Suprapubic skin (tissue), 4 donors: ENCODE measurements at places on chromosomes 6 and 20.

DNA sequence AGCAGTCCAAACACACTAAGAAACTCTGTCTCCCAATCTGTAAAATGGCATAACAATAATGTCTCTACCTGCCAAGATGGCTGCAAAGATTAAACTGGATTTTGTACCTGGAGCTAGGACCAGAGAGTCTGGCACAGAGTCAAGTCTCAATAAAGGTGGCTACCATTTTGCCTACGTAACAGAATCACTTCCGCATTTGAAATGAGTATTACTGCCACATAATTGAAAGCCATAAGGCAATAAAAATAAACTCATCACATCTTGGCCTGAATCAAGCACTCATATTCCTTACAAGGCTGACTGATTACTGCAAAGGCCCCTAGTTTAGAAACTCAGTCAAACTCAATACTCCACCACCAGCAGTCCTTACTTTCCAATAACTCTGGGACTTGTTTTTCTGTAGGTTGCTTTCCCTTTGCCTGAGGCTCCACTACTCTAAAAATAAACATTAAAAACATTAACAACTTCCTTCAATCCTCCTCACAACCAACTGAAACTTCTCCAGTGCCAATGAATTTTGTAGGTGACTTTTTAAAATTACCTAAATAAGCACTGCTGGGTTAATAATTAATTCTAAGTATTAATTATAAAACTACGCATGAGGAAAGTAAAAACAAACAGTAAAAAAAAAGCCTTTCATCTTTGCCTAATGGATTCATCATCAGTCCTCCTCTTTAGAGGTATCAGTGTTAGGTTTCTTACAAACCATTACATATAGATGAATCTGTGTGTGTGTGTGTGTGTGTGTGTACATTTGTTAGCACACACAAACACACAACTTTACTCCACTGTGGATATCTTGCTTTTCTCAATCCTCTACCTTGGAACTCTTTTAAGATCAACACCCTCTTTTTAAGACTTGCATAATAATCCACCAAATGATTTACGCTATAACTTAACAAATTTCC is 3.7 kb downstream of the KIF16B start:
- DNase-seq: no peak

GRCh38 chr6:159466926-159467325 is 226.1 kb downstream of the SOD2 start:
- DNase-seq: no peak

GRCh38 chr6:116025405-116025804 is 35.3 kb downstream of the FRK start:
- DNase-seq: no peak

- DNase-seq: peak; percentile 19
Measured at GRCh38 chr20:53617791-53618489, 24.3 kb upstream of the ZNF217 start.

GRCh38 chr20:46715292-46715756 is 5.9 kb downstream of the SLC2A10 start:
- DNase-seq: no peak

- no peak for DNase-seq
Measured at GRCh38 chr20:41293269-41294037, 24.1 kb downstream of the ZHX3 start.

- DNase-seq: no peak
Measured at GRCh38 chr6:157699777-157700636, 123.0 kb upstream of the SNX9 start.

DNA sequence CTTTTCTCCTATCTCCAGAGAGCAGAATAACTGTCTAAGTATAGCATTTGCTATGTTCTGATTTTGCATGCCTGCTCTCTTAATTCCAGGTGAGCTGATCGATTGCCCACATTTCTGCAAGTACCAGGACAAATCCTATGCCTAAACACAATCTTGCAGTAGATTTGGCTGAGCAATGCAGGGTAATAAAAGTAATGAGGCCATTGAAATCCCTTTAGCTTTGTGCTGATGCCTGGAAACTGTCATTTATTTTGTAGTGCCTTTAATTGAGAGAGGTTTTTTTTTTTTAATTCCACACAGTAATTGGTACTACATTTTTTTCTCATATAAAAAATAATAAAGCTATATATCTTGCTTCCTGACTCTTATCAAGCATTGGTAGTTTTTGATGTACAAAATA is 252.3 kb downstream of the NKAIN2 start:
- no peak for DNase-seq

DNA sequence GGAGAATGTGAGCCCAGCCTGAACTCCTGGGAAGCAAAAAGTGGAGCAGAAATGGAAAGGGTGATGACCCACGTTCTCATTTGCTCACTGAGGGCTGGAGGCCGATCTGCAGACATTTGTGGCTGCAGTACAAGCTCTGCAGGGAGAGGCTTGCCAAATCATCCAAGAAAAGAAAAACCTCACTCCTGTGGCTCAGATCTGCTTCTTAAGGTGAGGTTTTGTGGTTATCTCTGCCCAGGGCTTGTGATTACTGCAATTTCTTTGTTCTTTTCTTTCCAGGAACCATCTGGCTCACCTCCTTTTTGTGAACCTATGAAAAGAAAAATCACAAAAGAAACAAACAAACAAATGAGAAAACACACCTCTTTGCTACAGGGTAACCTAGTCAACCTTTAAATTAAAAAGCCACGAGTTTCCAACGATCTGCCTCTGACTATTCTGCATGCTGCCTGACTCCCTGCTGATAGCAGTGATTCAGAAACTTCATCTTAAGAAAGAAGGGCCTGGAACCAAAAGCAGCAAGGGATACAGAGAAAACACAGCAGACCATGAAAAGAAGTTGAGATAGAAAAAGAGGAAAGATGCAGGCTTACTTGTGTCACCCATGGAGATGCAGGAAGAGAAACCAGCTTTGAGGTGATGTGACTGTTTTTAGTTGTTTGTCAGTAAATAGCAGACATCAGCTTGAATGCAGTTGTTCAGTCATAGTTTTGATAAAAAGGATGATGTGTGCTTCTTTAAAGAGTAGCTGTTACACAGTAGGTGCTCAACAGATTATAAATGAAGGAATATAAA is 165.1 kb downstream of the LMBRD1 start:
- no peak for DNase-seq

DNA sequence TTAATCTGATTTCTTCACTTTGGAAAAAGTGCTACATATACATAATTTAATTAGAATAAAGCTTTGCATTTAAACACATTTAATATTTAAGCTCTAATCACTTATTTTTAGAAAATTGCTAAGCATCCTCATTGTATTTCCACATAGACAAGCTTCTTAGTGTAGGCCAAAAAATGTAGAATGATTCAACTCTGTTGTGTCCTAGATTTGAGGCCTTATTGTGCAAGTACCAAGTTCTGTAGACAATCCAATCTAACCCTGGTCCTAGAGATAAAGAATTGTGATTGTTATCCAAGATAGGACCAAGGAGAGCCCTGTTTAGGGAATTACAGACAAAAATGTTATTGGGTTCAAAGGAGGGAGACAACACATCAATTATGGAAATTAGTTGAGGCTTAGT is 27.6 kb downstream of the MRAP2 start:
- no peak for DNase-seq

DNA sequence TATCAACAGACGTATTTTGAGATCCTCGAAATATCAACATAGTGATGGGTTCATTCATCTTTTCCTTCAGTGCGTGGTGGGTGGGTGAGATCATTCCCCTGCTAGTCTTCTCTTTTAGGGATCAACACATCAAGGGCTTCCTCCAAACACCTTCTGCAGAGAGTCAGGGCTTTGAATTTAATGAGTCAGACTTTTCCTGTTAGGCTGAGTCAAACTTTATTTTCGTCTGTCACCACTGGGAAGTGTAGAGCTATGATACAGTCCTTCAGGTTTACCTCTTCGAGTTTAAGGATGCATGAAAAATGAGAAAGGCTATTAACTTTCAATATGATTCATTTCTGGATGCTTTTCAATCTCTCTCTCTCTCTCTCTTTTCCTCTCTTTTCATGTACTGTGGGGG is 189.1 kb downstream of the BMP2 start:
- DNase-seq: no peak

GRCh38 chr6:156309017-156309416 is 468.2 kb upstream of the ARID1B start:
- no peak for DNase-seq

- DNase-seq: no peak
Measured at GRCh38 chr20:38962928-38963401, 821 bp downstream of the DHX35 start.

DNA sequence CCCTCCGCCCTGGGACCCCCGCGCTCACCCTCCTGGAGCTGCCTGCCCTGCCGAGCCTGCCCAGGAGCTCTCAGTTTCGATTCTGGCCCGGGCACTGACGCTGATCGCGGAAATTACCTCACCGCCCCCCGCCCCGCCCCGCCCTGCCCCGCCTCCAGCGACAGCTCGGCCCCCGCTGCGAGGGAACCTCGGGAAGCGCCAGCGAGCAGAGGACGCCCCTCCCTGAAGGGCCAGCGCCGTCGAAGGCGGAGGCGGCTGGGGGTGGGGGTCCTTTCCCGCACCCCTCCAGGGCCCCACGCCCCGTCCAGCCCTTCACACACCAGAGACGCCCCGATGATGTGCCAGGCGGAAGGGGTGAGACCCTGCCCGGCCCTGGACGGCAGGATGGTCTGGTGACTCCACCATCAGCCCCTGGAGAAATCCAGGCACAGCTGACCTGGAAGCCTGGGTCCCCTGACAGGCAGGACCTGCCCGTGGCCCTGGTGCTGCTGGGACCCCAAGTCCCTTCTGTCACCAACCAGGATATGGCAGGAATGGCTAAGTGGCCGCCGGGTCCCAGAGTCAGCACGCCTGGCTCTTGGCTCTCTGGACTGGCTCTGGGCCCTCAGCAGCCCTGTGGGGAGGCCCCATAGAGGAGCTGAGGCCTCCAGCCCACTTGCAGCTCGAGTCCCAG is at the start of gene HELZ2:
TSS of gene HELZ2 (minus strand) at position 84 of the 673 bp plus-strand sequence. CDS start 1,854 bp downstream, outside the sequence.
- DNase-seq: peak; percentile 91

GRCh38 chr6:45169815-45170214 is 158.3 kb upstream of the RUNX2 start:
- no peak for DNase-seq

GRCh38 chr20:51444467-51444866 is 98.1 kb downstream of the NFATC2 start:
- no peak for DNase-seq

- DNase-seq: no peak
Measured at GRCh38 chr6:71410681-71411080, 122.1 kb downstream of the OGFRL1 start.

GRCh38 chr6:160088069-160088783 is 33.4 kb upstream of the SLC22A1 start:
- DNase-seq: no peak

GRCh38 chr6:133466680-133467079 is 225.5 kb downstream of the EYA4 start:
- no peak for DNase-seq

GRCh38 chr6:116447496-116448011 is 13.6 kb upstream of the CALHM6 start:
- no peak for DNase-seq

- no peak for DNase-seq
Measured at GRCh38 chr6:169626649-169627048, 75.2 kb downstream of the WDR27 start.

DNA sequence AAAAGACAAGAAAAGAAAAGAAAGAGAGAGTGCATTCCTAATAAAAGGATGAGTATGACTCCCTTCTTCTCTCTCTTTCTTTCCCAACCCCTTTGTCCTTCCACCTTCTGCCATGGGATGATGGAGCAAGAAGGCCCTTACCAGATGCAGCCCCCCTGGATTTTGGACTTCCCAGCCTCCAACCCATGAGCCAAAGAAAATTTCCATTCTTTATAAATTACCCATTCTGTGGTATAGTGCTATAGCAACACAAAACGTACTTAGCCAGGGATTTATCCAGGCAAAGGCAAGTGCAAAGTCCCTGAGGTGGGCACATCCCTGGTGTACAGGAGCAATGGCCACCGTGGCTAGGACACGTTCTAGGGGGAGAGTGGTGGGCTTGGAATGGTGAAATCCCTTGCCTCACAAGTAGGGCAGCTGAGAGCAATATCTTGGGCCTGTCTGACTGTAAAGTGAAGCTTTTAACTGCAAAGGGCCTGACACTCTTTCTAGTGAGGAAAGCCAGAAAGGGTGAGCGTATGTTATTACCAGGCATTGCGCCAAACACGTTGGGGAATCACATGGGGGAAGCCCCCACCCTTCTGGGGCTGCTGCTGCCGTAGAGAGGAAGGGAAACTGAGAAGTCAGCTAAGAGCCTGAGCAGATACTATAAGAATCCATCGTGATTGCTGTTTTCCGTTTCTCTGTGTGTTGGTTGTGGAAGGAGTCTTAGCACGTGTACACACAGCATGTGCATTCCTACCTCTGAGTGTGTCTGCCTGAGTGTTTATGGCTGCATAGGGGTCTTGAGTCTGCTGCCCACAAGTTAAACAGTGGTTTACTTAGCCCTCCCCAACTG is 50.7 kb upstream of the SIRPA start:
- no peak for DNase-seq

DNA sequence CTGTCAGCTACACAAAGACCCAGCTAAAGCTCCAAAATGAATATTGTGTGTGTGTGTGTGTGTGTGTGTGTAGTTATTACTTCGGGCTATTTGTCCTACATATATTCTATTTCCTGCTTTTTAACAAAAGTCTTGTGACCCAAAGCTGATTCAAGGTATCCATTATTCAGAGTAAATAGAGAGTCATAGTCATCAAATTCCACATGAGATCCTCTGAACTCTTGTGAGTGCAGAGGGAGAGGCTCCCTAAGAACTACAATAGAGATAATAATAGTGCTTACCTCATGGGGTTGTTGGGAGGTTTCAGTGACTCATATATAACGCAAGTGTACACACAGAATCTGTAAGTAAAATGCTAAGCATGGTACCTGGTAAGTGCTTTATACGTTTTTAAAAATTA is 95.6 kb upstream of the SHLD1 start:
- DNase-seq: no peak

GRCh38 chr6:127912914-127913313 is 12.1 kb upstream of the THEMIS start:
- no peak for DNase-seq

DNA sequence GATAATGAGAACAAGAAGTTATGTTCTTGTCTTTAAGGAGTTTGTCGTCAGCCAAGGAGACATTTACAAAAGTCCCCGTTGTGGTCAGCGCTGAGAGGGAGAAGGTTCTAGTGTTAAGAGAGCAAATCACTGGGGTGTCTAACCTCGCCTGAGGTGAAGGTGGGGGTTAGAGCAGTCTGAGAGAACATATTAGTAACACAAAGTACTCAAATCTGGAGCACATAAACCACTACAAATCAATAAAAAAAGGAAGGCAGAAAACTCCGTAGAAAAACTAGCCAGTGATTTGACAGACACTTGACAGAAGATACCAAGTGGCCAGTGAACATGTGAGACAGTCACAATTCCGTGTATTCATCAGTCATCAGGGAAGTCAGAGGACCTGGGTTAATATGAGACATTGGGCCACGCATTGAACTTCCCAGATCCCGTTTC is 45.4 kb downstream of the CDS2 start:
- DNase-seq: no peak

DNA sequence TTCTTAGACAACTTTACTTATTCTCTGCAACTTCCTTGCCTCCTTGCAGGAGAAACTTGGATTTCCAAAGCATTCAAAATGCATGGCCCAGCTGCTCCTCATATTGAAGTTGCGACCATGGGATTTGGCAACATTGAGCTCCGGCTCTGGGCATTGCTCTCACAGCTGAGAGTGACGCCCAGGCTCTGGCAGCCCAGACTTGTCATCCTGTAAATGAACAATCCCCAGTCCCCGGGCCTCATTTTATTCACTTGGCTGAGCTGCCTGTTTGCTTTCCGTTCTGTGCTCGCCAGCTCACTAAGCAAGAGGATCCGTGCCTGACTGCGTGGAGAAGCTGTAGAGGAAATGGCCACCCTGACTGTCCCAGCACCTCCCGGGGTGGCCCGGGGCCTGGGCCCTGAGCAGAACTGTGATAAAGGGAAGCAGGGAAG is 119.5 kb upstream of the CD93 start:
- DNase-seq: peak; percentile 84

GRCh38 chr6:79302341-79302740 is 67.9 kb upstream of the HMGN3 start:
- DNase-seq: no peak
